Spleen (tissue), 13 donors: ENCODE measurements at places on chromosomes 11 and 22. TPM values are rescaled to one million over a fixed set of nuclear protein-coding genes. Genes with fewer than 3 reads are reported as not detected.

- DNase-seq = peak; percentile 61
Measured at GRCh38 chr11:68942095-68942620, 38.5 kb downstream of the IGHMBP2 start.

GRCh38 chr11:705646-706438 is at the start of gene EPS8L2:
Gene EPS8L2 (plus strand): TSS chr11:706231. CDS start chr11:709408, 3,177 bp downstream.
- DNase-seq = peak; percentile 81

LMO2 gene
- 79.4 TPM for total RNA-seq

DNA sequence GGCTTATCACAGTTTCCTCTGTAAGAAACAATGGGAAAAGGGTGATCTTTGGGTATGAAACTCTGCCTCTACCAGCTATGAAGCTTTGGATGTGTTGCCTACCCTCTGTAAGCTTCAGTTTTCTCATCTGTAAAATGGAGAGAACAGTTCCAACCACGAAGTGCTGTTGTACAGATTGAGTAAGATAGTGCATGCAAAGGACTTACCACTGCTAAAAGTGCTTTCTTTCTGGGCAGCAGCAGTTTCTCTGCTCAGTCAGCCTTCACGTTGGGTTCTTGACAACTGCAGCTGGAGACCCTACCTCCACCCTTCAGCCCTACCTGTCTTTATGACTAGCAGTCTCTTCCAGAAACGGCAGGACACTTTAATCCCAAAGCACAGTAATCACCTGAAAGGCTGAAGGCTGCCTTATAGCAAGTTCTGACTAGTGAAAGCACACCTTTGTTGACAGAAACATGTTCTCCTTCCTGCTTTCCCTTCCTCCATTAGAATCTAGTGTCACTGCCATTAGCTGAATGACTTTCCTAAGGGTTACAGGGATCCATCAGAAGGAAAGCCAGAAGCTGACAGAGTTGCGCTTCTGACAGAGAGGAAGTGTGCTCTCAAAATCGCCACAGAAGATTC is 91.4 kb downstream of the RPL27A start:
- DNase-seq = no peak
